Fibroblast of villous mesenchyme (primary cell): ENCODE measurements at places on chromosomes 1 and 21. TPM values are rescaled to one million over a fixed set of nuclear protein-coding genes. Genes with fewer than 3 reads are reported as not detected.

KIF14 gene
- total RNA-seq = 6.4 and 14.2 TPM in 2 replicates

C1orf115 gene
- 3.5 and 4.5 TPM in 2 replicates for total RNA-seq

SPRR1A gene
- total RNA-seq = not detected in 2 replicates

AK4 gene
- total RNA-seq = 0.86 and 0.97 TPM in 2 replicates

TATDN3 gene
- 10.6 and 15.5 TPM in 2 replicates for total RNA-seq

OLIG2 gene
- not detected in 2 replicates for total RNA-seq

PLA2G2C gene
- total RNA-seq = not detected in 2 replicates
